ENCODE measurements at places on chromosomes 2 and 18.

DNA sequence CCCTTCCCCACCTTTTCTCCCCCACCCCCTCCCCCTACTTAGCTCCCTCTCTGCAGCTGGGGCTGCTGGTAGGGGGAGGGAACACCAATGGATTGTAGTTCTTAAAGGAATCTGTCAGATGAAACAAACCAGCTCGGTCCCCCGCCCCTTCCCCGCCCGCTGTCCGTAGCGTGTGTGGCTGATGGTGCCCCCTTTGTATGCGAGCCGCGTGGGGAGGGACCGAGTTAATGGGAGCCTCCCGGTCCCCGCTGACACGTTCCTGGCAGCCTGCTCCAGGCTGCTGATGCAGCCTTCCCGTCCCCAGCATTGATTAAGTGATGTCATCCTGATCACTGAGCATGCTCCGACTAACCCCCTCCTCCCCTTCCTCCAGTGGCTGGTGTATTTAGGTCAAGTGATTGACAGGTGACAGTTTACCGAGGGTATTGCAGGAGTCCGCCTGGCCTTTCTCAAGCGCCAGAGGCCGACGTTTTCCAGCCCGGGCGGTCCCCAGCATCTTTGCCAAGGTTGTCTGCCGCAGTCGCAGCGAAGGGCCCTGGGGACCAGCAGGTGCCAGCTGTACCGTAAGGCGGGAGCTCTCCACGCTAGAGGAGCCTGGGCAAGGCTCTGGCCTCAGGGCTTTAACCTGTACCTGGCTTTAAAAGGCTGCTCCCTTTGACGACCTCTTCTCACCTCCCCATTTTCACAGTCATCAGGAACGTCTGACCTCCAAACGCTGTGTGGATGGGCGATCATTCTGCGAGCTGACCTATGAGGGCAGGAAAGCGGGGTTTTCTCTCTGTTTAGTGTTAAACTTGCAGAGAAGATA lies 1.8 kb downstream of the KIF5C start:
- peak; percentile 35 for DNase-seq

DNA sequence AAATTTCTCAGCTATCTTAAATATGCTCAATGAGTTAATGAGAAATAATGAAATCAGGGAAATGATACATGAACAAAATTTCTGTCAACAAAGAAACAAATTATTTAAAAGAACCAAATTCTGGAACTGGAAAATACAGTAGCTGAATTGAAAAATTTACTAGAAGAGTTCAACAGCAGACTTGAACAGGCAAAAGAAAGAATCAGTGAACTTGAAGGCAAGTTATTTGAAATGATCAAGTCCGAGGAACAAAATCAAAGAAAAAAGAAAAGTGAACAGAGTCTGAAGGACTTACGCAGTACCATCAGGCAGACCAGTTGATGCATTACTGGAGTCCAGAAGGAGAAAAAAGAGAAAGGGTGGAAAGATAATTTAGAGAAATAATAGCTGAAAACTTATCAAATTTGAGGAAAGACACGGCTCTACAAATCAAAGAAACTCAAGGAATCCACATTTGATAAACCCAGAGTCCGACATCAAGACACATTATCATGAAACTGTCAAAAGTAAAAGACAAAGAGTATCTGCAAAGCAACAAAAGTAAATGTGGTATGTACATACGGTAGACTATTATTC lies 83.6 kb downstream of the CCDC138 start:
- DNase-seq: no peak

DNA sequence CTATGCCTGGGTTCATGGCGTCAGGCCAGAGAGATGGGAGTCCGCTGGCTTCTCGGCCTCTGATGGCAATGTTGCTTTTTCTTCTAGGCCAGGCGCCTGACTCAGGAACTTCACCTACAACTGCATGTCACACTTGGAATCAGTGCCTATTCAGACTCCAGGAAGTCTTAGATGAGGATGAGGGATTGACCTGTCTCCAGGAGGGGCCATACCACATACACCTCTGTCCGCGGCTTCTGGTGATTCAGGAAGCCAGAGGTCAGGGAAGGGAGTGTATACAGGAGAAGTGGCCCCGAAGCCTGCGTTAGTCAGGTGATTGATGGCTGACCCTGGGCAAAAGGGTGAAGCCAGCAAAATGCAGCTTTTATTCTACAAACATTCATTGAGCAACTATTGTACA lies 109.1 kb upstream of the RMDN2 start:
- DNase-seq: no peak

DNA sequence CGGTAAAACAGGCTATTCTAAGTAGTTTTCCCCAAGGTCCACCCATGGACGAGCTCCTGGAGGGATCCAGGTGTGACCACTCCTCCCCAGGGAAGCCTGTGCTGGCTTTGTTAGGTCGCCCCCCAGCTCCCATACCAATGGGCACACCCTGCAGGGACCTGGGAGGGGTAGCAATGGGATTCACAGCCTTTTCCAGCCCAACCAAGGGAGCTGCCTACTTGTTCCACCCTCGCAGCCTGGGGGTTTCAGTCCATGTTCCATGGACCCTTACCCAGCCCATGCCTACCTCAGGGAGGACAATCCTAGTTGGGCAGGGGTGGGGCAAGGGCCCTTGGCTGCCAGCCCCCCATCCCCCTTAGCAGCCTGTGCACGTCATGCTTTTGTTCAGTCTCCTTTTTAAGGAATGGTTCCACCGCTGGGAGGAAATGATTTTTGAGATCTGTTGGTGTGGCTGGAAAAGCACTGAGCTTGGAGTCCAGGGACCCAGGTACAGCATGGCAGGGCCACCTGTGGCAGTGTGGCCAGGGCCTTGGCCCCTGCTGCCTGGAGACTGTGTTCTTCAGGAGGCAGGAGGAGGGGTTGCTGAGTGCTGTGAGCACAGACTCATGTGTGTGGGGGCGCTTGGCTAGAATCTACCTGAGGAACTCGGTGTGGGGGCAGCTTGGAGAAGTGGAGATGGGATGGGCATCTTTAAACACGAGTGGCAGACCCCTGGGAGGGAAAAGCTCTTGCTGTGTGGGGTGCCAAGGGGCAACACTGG lies 166.8 kb downstream of the TWIST2 start:
- DNase-seq: no peak

DNA sequence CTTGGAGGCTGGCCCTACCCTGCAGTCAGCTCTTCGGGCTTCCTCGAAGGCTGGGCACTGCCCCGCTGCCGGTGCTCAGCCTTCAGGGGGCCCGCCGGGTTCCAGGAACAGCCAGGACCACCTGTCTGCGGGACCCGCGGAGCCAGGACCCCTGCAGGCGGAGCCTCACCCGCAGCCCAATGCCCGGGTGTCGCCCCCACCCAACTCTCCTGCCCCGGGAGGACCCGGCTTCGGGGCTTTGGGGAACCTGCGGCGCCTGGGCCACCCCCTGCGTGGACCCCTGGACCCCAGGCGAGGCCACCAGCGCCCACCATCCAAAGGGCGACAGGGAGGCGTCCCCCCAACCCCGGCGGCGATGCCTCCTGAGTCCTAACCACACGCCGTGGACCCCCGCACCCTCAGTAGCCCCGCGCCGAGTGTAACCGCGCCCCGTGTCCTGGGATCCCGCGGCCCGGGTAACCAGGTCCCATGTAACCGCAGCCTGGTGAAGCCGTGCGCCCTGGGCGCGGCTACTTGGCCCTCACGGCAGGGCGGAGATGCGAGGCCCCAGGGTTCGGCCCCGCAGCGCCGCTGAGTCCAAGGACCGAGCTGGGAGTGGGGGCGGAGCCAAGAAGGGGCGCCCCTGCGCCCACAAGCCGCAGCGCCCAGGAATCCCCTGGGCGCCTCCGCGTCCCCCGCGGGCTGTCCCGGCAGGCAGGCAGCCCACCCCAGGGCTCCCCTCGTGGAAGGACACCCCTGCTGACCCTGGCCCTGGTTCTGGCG lies 11.0 kb upstream of the UBE2F start:
- no peak for DNase-seq

DNA sequence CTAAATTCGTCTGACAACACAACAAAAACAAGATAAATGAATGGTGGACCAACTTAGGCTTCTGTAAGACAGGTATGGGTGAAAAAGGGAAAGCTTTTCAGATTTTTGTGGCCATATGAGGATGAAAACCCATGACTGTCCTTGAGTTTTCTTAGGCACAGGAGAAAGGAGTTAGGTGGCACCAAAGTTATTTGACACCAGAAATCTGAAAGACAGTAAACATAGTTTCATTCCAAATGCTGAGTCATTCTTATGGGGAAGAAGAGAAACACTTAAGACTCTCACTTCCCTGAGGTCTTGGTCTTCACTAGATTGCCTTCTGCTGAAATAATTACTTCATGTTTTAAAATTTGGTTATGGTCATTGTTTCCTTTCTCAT lies 5.2 kb upstream of the GPD2 start:
- DNase-seq: no peak

- no peak for DNase-seq
Observed at GRCh38 chr2:230758566-230759480, 46.2 kb downstream of the CAB39 start.

GRCh38 chr2:1010415-1010930 lies 59.8 kb downstream of the SNTG2 start:
- no peak for DNase-seq

DNA sequence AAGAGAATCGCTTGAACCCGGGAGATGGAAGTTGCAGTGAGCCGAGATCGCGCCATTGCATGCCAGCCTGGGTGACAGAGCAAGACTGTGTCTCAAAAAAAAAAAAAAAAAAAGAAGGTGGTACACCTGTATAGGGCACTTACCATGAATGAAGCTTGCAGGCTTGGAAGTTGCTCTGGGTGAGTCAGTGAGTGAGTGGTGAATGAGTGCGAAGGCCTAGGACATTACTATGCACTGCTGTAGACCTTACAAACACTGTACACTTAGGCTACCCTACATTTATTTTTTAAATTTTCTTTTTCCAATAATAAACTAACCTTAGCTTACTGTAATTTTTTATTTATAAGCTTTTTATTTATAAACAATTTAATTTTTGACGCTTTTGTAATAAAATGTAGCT lies 78.4 kb upstream of the ATG16L1 start:
- DNase-seq: no peak

GRCh38 chr18:11498821-11499220 lies 110.6 kb upstream of the SLC35G4 start:
- DNase-seq: no peak

DNA sequence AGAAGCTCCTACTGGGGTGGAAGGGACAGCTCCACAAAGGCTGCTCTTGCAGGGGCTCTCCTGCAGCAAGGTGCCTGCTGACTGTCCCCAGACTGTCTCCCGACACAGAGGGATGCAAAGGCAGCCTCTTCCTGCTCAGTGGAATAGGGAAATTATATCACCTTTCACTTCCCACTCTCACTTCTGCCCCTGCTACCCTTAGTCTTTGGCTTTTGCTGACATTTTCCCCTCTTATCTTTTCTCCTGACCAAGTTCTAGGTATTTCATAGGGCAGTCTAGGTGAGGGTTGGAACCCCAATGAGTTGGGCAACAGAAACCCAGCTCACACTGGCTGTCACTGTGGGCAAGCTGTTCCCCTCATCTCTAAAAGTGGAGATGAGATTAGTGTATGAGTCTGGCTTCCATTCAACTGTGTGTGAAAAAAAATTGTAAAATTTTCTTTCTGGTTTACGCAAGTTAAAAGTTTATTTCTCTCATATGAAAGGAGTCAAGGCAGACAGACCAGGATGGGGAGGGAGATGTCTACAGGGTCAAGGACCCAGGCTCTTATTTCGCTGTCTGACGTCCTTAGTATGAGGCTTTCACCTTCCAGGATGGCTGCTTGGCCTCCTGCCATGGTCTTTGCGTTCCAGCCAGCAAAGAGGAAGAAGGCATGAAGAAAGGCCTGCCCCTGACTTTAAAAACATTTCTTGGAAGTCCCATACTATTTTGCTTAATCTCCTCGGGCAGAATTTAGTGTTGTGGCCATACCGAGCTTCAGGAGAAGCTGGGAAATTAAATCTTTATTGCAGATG lies 7.5 kb upstream of the MOCOS start:
- peak; percentile 63 for DNase-seq

- DNase-seq: no peak
Observed at GRCh38 chr18:7436166-7436565, 130.9 kb upstream of the PTPRM start.

DNA sequence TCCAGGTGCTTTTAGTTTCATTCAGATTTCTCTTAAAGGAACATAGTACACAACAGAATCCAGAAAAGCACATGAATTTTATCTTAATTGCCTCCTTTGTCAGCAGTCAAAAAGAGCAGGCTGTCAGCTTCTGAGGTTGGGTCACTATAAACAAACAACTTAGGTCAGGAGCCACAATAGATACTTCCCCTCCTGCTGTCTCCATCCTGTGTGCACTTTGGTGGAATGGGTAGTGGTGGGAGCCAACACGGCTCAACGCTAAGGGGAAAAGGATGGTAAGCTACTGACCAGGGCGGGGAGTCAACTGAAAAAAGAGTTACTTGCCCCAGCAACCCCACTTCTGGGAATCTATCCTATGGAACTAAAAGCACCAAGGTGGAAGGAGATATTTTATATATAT lies 121.9 kb downstream of the PAX3 start:
- DNase-seq: no peak

GRCh38 chr18:43420950-43421349 lies 143.7 kb upstream of the SYT4 start:
- DNase-seq: no peak

GRCh38 chr2:88574445-88574844 lies 52.8 kb downstream of the EIF2AK3 start:
- no peak for DNase-seq

- no peak for DNase-seq
Observed at GRCh38 chr2:73640946-73641766, 1.1 kb downstream of the NAT8 start.

DNA sequence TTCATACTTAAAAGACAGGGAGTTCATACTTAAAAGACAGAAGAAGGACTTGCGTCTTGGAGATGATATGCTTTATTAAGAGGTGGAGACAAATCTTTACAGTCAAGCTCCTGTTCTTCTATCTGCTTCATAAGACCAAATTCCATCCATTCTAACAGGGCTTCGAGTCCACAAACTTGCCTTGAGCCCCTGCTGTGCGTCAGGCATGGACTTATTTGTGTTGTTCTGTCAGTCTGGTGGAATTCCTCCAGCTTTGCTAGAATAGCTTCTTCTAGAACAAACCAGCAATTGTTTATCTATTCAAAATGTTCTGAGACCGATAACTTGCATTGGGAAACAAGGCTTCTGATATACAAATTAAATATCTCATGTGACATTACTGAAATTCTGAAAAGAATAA lies 73.9 kb upstream of the SOX11 start:
- DNase-seq: no peak

GRCh38 chr18:3806656-3807055 lies 356.7 kb downstream of the TGIF1 start:
- DNase-seq: no peak

- peak; percentile 16 for DNase-seq
Observed at GRCh38 chr2:86216575-86217555, 17.6 kb downstream of the MRPL35 start.

All from left hindlimb (tissue), 1 donor.